Left colon (tissue), 2 donors: ENCODE measurements at places on chromosomes 3 and 15.

- DNase-seq: no peak
Measured at GRCh38 chr3:23807424-23808015, 1.8 kb downstream of the UBE2E1 start.

DNA sequence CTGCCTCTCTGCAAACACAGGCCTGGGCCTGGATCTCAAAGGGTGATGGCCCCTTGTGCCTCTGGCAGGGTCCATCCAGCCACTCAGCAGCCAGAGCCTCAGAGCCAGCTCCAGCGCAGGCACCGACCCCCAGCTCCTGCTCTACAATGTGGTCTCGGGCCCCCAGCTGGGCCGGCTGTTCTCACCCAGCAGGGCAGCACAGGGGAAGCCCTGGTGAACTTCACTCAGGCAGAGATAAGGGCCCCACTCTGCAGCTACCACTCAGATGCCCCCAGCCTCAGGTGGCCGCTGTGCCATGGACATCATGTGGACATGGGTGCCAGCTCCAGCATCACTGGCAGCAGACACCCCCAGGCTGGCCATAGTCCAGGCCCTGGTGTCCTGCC is 173.1 kb downstream of the TBC1D2B start:
- DNase-seq: no peak

- DNase-seq: no peak
Measured at GRCh38 chr15:68921926-68922325, 8.4 kb upstream of the SPESP1 start.

DNA sequence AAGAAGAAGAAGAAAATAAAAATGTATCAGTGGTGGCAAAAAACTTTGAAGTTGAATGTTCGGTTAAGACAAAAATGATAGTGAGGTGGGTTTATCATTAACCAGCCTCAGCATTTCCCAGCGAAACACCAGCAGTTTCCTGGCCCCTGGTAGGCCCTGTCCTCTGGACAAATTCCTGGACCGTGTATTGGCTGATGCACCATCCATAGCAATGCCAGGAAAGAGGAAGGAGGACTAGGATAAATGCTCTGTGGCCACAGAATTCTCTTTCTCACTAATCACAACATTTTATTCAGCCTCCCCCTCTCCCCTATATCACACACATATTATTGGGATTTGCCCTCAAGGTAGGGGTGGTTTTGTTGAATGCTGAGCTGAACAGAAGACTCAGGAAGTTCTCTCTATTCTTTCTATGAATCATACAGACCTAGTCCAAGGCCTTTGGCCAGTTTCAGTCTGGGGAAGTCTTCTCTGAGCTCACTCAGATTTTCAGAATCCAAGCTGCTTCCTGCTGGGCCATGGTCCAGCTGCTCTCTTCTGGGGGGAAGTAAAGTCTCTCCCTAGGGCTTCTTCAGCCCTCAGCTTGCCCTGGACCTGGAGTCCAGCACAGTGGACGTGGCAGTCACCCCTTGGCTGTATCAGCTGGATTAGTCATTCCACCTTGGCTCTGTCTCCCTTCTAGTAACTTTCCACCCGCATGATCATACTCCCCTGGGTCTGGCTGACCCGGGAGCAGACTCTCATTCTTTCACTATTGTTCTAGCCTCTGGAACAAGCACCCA is 27.6 kb downstream of the SLC28A1 start:
- DNase-seq: peak; percentile 42

- DNase-seq: no peak
Measured at GRCh38 chr15:32952901-32953532, 235.2 kb downstream of the GREM1 start.

- peak; percentile 65 for DNase-seq
Measured at GRCh38 chr15:57505949-57506391, 85.7 kb upstream of the MYZAP start.

DNA sequence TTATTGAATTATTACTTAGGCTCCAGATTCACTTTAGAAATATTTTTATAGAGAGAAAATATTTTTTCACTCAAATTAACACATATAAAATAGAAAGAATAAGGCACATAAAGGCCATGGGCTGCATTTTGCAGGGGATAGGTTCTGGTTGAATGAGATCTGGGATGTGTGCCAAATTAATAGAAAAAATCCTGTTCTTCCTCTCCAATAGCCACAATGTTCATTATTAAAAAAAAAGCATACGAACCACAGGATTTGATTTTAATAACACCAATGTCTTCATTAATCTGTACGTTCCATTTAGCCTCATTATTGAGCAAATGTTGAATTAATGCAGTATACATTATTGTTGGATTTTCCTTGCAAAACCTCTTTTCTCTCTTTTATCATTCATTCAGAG is 622.8 kb upstream of the AGTR1 start:
- no peak for DNase-seq

- DNase-seq: peak; percentile 26
Measured at GRCh38 chr15:51367322-51367976, 26.0 kb downstream of the GLDN start.

- DNase-seq: no peak
Measured at GRCh38 chr15:80641384-80641783, 53.7 kb upstream of the ABHD17C start.

GRCh38 chr15:89068325-89068784 is 19.9 kb upstream of the ABHD2 start:
- no peak for DNase-seq

DNA sequence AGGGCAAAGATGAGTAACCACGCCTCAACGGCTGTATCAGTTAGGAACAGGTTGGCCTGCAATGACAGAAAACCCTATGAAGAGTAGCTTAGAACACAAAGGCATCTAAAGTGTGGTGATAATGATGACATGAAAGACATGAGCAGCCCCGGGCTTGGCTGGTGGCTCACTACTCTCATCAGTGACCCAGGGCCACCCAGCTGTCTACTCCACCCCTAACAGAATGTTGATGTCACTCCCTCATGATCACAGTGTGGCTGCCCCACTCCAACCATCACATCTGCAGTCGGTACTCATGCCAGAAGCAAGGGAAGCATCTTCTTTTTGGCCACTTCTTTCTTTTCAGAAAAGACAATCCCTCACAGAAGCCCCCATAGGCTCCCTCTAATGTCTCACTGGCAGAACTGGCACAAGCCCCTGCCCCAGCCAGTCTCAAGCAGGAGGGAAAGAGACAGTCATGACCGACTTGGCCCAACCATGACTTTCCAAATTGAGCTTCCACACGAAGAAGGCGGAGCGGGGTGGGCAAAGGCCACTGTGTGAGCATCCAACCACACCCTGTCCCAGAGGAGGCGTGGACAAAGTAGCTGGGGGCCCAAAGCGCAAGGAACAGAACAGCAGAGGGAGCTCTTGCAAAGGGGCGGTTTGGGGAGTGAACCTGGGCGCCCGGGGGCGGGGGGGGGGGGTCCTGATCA is 72.0 kb upstream of the IQSEC1 start:
- DNase-seq: no peak

GRCh38 chr3:194086388-194087075 is 49.4 kb upstream of the HES1 start:
- no peak for DNase-seq

GRCh38 chr3:45844616-45845015 is 2.7 kb upstream of the LZTFL1 start:
- no peak for DNase-seq

GRCh38 chr15:72614810-72615532 is 39.5 kb upstream of the GOLGA6B start:
- no peak for DNase-seq

- no peak for DNase-seq
Measured at GRCh38 chr3:57889807-57890206, 118.4 kb upstream of the FLNB start.

GRCh38 chr3:58723173-58723572 is 56.6 kb upstream of the FAM3D start:
- DNase-seq: no peak

- no peak for DNase-seq
Measured at GRCh38 chr15:38696790-38697495, 132.3 kb upstream of the RASGRP1 start.

- no peak for DNase-seq
Measured at GRCh38 chr3:71102111-71102983, 481.2 kb downstream of the FOXP1 start.

DNA sequence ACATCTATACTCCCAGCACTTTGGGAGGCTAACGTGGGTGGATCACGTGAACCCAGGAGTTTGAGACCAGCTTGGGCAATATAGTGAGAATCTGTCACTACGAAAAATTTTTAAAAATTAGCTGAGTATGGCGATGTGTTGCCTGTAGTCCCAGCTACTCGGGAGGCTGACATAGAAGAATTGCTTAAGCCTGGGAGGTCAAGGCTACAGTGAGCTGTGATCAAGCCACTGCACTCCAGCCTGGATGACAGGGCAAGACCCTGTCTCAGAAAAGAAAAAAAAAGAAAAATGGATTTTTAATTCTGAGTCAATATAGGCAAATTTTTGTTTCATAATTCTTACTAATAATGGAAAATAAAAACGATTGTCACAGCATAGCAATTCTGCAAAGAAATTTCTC is 13.3 kb downstream of the C3orf49 start:
- no peak for DNase-seq

DNA sequence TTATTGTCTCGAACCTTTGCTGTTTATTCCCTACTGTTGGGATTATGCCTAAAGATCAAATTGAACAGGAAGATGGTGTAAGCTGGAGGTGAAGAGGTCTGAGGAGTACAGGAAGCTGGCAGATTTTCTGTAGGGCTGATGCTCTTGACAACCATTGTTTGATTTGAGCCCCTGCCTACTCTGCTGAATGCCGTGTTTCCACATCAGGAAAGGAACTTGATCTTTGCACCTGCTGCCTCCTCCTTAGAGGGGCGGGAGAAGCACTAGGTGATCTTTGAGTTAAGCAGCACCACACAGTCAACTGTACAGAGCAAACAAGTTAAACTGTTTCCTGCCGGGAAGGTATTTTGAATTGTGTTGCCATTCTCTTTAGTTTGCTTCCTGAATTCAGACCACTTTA is 364.6 kb upstream of the EPHA6 start:
- DNase-seq: no peak

- DNase-seq: no peak
Measured at GRCh38 chr15:83919319-83919830, 265.5 kb downstream of the ADAMTSL3 start.

- DNase-seq: no peak
Measured at GRCh38 chr15:89615135-89615534, 39.9 kb downstream of the TICRR start.

GRCh38 chr15:43253431-43254403 is 13.0 kb downstream of the TGM5 start:
- peak; percentile 33 for DNase-seq

DNA sequence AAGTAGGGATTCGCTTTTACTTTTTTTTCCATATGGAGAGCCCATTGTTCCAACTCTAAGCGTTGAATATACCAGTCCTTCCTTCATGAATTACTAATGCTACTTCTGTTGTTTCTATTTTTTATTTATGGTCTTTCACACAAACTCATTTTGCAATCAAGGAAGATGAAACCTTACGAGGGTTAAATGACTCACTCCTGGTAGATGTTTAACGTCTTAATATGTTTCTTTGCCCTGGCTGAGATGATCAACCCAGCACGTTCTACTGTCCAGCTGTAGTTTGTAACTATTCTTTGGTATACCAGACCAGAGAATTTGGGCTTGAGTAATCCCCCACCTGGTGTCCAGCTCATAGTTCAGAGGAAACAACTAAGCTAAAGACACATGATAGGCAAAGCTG is 23.1 kb downstream of the CDCP1 start:
- DNase-seq: no peak

GRCh38 chr15:81047928-81048327 is 47.2 kb downstream of the TLNRD1 start:
- DNase-seq: no peak
